ENCODE measurements at places on chromosomes 12 and 14.
A peak's percentile ranks its signal among the peaks of the same experiment; 100 is the strongest.

GRCh38 chr12:131102991-131103668 is 149.4 kb downstream of the ADGRD1 start:
- no peak for DNase-seq

DNA sequence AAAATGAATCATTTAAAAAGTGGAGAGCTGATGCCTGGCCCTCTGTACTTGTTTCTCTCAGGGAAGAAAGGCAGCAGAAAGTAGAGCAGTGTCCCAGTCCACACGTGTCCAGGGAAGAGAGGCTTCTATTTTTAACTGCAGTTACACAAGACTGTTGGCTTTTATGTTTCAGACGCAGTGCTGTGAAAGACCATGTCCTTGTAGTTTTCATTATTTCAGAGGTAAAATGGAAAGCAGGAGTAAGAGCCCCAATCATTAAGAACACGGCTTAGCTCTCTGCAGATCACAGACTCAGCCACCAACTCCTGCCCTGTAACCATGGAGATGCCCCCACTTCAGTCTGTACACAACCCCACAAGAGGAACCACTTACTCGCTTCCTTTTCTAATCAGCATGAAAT is 336.3 kb downstream of the DAD1 start:
- no peak for DNase-seq

DNA sequence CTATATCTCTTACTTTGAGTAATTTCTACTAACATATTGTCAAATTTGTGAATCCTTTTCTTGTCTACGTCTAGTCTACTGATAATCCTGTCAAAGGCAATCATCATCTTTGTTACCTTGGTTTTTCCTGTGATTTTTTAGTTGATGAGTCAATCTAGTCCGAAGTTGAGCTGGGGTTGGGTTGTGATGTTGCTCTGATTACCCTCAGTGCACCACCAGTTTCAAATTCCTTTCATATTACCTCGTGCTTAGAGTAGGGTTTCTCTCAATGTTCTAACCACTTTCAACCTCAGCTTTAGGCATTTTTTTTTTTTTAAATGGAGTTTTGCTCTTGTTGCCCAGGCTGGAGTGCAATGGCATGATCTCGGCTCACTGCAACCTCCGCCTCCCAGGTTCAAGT is 186.8 kb downstream of the BTG1 start:
- DNase-seq: peak; percentile 70

DNA sequence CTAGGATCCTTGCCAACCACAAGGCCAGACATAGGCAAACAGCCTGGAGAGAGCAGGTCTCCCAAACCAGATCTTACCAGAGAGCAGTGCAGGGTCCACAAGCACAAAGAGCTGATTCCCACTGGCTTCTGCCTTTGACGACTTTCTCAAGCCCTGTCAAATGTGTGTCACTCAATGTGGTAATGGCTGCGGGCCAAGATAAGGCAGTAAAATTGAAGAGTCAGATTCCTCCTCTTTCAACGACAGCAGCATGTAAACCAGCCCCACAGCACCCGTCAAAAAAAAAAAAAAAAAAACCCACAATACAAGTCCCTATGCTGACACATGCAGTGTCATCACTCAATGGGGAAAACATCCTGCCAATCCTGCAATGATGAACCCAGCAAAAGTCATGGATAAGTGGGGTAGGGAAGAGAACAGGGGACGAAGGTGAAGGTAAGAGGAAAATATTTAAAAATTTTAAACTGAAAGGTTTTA is at the start of gene STON2:
Gene STON2, minus strand, starts transcription at position 123 of the 477 bp plus-strand sequence. CDS start 1,942 bp downstream, outside the sequence.
- DNase-seq: peak; percentile 53

DNA sequence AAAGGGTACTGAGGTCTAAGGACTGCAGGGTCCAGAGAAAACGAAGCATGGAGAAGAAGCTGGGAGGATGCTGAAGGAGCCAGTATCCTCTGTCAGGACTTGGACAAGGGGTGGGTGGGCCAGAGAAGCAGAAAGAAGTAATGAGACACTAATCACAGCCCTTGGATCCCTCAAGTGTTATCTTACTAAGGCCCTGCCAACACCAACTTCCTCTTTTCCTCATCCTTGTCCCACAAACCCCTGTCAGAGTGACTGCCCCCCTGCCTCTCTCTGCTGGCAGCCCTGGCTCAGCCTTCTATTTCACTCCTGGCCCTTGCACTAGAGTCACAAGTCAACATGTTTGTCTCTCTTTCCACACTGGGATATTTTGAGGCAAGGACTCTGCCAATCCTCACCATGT is 3.8 kb upstream of the ASIC1 start:
- no peak for DNase-seq

DNA sequence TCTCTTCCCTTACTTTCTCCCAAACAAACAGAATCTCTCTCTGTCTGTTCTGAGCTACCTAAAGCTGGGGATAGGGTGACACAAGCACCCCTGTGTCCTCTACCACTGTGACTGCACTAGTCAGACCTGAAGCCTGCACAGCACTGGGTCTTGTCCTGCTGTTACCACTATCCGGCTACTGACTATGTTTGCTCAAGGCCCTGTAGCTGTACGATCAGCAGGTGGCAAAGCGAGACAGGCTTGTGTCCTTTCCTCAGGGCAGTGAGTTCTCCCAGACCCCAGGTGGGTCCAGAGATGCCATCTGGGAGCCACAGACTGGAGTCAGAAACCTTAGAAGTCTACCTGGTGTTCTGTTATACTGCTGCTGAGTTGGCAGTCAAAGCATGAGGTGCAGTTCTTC is 116.4 kb downstream of the NUBPL start:
- no peak for DNase-seq

DNA sequence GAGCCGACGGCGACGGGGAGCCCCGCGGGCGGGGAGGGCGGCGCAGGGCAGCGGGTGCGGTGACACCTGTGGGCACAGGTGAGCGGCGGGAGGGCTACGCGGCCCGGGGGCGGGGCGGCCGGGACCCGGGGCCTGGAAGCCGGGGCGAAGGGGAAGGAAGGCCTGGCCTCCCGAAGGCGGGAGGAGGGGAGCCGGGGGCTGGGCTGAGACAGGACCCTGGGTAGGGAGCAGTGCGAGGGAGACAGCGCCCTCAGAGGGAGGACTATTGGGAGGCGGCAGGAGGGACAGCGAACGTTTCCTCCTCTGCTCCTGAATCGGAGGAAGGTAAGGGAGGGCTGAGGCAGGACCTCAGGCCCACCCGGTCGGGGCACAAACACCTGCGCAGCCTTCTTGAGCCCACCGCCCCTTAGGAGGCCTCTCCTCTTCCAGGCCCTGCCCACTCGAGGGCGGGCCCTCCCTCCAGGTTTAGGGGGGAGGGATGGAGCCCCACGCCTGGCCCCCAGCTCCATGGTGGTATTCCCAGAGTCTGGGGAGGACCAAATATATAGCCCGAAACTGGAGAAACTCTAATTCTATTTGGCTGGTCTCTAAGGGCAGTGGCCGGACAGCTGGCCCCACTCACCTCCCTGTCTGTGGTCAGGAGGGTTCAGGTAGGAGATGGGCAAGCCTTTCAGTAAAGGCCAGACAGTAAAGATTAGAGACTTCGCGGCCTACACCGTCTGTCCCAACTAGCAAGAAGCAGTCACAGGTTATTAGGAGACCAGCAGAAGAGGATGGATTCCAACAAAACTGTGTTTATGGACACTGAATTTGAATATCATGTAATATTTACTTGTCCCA is 509 bp downstream of the PLEKHG6 start:
- no peak for DNase-seq

DNA sequence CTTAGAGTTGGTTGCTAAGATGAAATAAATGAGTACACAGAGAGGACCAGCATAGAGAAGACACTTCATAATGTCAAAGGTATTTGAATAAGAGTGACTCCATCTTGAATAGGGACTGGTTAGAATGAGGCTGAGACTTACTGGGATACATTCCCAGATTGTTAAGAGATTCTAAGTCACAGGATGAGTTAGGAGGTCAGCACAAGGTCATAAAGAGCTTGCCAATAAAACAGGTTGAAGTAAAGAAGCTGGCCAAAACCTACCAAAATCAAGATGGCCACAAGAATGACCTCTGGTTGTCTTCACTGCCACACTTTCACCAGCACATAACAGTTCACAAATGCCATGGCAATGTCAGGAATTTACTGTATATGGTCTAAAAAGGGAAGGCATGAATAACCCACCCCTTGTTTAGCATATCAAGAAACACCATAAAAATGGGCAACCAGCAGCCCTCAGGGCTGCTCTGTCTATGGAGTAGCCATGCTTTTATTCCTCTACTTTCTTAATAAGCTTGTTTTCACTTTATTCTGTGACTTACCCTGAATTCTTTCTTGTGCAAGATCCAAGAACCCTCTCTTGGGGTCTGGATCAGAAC is 8.3 kb upstream of the SERPINA1 start:
- no peak for DNase-seq

DNA sequence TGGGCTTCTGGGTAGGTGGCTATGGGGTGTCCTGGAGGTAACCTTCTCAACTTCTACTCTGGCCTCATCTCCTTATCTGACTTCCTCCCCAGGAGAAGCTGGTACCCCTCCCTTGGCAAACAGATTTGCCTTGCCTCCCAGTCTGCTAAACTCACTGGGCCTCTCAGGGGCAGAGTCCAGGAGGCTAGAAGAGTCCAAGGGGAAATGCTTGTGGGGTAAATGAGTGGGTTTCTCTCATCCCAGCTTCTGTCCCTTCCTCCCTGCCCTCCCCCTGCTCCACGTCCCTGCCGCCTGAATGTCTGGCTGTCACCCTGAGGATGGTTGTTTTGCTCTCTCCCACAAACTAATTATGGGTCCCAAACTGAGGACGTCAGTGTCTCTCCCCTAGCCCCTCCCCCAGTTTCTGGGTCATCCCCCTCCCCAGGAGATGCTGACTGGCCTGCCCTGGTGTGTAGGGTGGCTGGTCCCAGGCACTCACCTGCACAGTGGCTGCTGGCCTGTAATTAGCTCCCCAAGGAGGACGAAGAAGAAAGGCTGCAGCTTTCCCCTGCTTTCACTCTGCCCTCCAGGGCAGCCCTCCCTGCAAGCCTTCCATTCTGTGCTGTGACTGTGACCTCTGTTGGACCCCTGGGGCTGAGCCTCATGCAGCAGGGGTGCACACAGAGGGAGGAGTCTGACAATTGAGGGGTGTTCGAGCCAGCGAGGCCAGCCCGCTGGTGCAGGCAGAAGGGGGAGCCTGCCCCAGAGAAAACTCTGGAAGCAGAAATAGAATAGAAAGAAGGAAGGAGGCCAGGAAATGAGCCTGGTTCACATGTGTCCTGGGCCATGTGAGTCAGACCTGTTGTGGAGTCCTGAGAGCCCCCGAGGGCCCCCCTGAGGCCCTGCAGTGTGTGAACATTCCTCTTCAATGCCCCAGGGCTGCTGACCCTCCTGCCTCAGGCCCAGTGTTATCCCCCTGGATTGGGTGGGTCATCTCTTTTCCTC is at the start of gene LRP1-AS:
Gene LRP1-AS, minus strand, starts transcription at position 659 of the 984 bp plus-strand sequence.
- DNase-seq: peak; percentile 72

DNA sequence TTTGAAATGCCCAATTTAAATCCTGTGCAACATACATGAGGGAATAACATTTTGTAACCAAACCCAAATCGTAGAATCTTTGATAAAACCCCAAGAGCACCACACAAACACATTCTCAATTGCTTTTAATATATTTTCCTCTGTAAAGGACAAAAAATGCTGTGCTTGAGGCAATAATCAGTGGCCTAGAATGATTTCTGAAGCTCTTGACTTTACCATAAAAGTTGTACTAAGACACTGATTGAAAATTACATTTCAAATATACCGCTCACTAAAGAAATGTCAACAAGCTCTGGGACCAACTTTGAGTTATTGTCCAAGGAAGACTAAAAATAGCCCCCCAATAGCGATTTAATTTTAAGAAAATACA is 1.5 kb downstream of the EML5 start:
- no peak for DNase-seq

GRCh38 chr12:19529951-19530636 is 90.8 kb downstream of the AEBP2 start:
- DNase-seq: peak; percentile 66

DNA sequence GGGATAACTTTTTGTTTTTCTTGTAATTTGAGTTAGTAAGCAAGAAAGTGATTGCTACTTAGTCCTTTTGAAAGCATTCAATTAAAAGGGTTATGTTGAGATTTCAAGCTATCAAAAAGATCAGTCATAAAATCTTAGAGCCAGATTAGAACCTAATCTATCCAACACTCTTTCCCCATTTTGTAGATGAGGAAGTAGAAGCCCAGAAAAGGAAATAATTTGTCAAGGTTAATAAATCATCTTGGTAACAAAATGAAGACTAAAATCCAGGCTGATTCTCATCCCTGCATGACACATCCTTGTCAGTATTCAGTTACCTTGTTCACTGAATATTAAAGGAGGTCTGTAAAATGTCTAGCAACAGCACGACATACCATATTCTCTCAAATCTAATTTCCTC is 26.5 kb downstream of the PPP1R13B start:
- DNase-seq: no peak

DNA sequence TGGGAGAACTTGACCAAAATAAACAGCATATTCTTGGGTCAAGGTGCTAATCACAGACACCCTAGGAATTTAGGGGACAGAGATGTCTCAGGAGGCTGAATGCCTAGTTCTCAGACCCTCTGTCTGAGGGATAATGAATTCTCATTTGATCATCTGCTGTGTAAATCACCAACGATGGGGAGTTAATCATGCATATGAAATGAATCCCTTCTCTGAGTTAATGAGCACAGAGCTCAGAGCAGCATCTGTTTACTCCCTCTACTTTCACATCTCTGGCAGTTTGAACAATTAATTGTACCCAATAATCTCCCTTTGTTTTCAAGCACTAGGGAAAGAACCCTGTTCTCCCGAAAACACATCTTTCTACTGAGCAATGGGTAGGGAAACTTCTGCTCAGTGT is 129.4 kb upstream of the SRRM4 start:
- DNase-seq: no peak

DNA sequence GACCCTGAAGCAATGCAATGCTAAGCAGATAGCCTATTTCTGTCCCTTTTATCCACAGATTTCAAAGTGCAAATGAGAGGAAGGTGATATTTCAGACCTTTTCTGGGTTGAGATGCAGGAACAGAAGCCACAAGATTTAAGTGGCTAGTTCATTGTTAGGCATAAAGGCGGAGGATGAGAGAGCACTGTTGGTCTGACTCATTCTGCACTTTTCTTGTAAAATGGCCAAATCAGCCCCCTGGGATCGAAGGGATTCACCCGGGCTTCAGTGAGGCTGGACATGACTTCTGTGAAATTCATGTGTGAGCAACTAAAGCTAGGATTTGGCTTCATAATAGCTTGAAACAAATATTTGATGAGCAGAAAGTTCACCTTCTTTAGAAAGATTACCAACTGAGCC is 101.9 kb upstream of the OVCH1 start:
- DNase-seq: no peak

- DNase-seq: no peak
These were observed 1.8 kb upstream of the TMEM19 start for GRCh38 chr12:71684081-71684480.

- DNase-seq: no peak
These were observed 74.8 kb downstream of the HECTD4 start for GRCh38 chr12:112307317-112308011.

DNA sequence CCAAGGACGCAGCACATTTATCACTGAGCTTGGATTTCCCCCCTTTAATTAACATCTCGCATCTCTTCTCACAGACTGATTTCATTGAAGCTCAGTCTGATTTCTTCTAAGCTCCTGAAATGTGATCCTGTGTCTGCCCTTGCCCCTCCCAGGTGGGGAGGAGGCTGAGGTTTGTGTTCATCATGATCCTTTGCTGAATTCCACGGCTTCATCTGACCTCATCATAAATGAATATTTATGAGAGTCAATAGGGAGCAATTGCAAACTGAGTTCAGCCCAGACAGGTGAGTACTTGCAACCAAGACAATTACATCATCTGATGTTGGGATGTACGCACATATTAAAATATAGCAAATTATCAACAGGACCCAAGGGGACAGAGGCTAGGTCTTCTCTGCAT is 72.4 kb downstream of the MAP1LC3B2 start:
- DNase-seq: no peak
